ENCODE measurements at places on chromosomes 13 and 19.

- DNase-seq, result no peak
These were observed 10.0 kb downstream of the FCGBP start for GRCh38 chr19:39924389-39924788.

DNA sequence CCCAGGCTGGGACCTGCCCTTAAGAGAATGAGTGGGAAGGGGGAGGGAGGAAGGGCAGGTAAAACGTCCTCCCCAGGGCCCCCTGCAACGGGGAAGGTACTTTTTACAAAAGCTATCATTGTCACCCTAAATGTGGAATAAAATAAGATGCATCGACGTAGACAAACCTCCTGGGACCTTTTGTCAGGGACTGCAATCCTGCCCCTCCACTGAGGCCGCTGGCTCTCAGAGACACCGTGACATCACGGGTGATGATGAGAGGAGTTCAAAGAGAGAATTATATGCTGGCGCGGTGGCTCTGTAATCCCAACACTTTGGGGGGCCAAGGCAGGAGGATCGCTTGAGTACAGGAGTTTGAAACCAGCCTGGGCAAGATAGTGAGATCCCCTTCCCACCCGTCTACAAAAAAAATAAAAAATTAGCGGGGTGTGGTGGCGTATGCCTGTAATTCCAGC, 1.8 kb upstream of the MYBPC2 start:
- DNase-seq, result no peak

- no peak for DNase-seq
These were observed 151.3 kb downstream of the LMO7 start for GRCh38 chr13:75787249-75787928.

DNA sequence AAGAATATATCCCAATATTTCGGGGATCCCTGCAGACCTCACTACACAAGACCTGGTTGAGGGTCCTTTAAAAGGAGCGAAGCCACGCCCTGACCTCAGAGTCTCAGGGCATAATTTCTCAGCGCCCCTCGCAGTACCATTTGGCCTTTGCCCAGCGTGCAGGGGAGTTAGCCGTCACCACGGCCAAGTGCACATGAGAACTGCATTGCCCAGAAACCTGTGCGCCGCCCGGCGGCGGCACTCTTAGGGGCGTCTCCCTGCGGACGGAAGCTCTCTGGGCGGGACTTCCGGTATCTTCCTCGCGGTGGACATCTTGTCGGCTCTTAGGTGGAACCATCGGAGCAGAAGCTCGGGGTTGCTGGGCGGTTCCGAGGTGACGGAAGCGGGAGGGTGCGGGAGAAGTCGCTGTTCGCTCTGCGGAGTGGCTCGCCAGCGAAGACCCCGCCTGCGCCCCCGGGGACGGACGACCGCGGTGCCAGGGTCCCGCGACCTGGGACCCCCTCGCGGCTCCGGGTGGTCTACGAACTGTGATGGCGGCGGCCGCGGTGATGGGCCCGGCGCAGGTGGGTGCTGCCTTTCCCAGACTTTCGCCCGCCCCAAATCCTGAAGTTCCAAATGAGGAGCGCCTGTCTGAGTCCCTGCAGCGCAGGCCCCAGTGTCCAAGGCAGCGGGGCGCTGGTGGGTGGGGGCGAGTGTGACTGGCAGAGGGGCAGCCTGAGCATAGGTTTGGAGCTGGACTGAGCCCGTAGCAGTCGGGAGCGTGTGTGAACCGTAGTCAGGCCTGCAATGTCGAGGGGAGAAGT, at the start of gene ZNF134:
TSS of gene ZNF134 (plus strand) at position 302 of the 803 bp plus-strand sequence. CDS start 5,227 bp downstream, outside the sequence.
- peak; percentile 87 for DNase-seq

DNA sequence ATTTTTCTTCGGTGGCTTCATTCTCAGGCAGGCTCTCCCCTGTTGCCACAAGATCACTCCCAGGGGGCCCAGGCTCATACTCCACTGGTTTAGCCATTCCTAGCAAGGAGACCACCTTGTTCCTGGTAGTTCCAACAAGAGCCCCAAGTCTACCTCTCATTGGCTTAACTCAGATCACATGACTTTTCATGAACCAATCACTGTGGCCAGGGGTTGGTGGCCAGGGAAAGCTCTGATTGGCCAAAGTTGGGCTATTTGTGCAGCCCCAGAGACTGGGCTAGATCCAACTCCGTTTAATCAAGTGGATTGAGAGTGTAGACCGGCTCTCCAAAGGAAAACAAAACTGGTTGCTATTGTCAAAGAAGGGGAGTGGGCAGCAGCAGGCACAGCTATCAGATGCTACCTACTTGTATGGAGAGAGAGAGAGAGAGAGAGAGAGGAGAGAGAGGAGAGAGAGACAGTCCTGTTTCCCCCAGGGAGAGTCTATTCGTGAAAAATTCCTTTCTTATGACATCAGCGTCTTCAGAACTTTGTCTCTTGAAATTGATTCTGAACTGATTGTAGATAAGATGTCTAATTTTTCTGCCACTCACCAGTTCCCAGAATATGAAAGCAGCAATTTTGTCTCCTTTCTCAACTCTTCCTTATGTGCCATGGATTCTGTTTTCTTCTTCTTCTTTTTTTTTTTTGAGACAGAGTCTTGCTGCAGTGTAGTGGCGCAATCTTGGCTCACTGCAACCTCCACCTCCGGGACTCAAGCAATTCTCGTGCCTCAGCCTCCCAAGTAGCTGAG, 5.9 kb downstream of the CEACAM19 start:
- no peak for DNase-seq

GRCh38 chr13:33008946-33009722, 7.1 kb upstream of the KL start:
- no peak for DNase-seq

- peak; percentile 80 for DNase-seq
These were observed 722 bp upstream of the ICAM1 start for GRCh38 chr19:10270180-10270615.

- DNase-seq, result no peak
These were observed 26.7 kb downstream of the ZMYM2 start for GRCh38 chr13:19985219-19985556.

- no peak for DNase-seq
These were observed 463.7 kb upstream of the SGCG start for GRCh38 chr13:22717036-22717435.

DNA sequence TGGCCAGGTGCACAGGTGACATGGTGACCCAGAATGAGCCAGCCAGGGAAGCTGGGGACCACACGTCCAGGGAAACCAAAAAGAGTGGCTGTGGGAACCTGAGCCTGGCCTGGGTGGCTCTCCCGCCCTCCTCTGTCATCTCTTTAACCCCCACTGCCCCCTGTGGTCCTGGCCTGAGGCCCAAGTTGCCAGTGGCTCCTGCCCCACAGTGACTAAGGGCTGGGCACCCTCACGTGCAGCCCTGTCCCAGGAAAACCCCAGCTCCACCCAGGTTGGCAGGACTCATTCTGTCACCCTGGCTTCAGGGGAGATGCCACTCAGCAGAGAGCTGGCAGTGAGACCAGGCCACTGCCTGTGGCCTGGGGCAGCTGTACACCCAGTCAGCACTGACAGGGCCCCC, 30.6 kb upstream of the ISYNA1 start:
- no peak for DNase-seq

- no peak for DNase-seq
These were observed 429.4 kb downstream of the TBC1D4 start for GRCh38 chr13:75052616-75053015.

- DNase-seq, result no peak
These were observed 75.8 kb upstream of the FRY start for GRCh38 chr13:31955741-31956140.

- DNase-seq, result no peak
These were observed 41.7 kb downstream of the VWA8 start for GRCh38 chr13:41919031-41919740.

DNA sequence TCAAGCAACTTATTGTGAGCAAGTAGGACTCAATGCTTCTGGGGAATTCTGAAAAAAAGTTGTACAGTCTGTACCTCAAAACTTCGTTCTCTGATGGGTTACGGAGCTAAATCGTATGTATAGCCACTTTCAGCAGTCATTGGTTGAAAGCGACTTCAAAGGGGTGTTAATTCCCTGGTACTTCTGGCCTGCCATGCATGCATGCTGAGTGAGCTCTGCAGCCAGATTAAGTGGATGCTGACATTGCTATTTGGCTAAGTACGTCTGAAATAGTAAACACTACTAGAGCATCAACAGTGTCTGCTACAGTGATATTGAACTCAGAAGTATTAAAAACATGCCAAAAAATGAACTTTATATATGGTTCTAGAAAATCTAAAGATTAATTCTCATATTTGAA, 1183.1 kb upstream of the PCDH20 start:
- DNase-seq, result no peak

DNA sequence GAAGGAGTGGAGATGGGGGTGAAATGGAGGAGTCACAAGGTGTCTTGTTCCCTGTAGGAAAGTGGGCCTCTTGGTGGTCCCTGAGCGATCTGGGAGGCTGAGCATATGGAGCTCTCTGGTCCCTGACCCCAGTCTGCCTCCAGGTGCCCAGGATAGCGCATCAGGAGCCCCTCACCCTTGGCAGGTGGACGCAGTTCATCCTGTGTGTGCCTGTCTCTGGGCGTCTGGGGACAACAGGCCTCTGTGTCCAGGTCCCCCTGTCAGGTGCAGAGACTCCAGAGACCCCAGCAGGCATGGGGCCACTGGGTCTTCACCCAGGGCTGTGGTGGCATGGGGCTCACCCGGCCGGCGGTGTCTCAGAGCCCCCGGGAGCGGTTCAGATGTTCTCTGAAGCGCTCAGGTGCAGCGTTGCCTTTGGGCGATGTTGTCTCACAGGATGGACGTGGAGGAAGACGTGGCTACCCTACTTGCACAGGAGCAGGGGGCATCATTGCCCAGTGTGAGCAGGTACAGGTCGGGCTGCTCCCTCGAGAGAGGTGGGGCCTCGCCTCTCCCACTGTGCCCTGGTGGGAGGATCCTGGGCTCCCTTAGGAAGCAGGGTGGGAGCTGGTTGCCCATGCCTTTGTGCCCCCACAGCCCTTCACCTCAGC, 58.1 kb upstream of the TPM4 start:
- DNase-seq, result no peak

DNA sequence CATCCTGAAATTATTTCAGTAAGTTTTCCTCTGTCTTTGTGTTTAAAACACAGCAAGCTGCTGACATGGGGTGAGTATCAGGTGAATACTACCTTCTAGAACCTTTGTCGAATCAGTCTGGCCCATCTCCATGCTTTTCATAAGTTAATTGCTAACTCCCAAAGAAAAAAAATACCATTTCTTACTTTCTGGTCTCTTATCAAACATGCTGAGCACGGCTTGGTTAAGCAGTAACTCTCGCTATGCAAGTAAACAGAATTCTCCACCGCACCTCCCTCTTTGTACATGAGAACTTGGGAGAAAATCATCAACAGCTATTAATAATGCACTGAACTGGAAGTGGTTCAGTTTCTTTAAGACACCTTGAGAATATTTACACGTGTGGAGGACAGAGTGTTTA, 88.6 kb downstream of the FGF9 start:
- DNase-seq, result no peak

DNA sequence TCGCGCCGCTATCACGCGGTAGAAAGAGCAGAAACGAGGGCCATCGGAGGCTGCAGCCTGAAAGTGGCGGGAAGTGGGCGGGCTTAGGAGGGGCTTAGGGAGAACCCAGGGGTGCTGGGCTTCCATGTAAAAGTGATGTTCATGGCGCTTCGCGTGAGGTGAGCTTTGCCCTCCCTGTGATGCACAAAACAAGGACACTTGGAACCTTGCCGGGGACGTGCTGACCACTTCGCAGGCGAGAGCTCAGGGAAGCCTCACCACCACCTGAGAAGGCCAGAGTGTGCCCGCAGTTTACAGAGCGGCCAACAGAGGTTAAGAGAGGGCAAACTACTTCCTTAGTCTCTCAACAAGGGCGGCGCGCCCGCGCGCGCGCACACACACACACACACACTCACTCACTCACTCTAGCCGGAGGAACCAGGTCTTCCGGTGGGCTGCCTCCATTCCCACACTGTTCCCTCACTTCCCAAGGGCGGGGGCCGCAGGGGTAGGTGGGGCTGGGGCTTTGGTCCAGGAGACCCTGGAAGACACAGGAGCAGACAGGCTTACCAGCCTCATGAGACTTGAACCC, 651 bp downstream of the GAPDHS start:
- peak; percentile 63 for DNase-seq

DNA sequence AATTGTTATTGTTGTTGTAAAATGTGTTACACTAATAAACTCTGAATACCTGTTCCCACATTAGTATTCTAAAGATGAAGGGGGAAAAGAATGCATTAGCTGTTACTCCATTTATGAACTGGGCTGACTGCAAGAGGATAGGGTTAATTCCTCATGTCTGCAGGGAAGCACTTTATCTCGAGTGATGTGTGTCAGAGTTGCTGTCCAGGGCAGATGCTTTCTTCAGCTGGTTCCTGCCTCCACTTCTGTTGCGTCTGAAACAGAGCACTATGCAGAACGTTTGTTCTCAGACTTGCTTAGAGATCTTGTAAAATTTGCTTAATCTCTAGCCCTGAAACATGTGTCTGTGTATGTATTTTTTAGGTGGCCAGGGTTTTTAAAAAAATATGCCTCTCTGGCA, 318.8 kb downstream of the SPRY2 start:
- no peak for DNase-seq

- no peak for DNase-seq
These were observed 5.1 kb downstream of the NOTCH3 start for GRCh38 chr19:15195371-15196334.

DNA sequence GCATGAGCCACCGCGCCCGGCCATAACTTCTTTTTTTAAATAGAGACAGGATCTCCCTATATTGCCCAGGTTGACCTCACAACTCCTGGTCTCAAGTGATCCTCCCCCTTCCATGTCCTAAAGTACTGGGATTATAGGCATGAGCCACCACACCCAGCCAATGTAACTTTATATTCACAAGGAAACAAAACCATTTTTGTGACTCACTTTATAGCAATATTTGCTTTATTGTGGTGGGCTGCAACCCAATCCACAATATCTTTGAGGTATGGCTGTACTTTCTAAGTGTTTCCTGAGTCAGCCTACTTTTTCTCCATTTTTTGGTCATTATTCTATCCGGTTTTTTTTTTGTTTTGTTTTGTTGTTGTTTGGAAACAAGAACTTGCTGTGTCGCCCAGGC, 7.9 kb upstream of the ZIM3 start:
- no peak for DNase-seq

GRCh38 chr13:34578471-34578870, 363.6 kb upstream of the NBEA start:
- no peak for DNase-seq

DNA sequence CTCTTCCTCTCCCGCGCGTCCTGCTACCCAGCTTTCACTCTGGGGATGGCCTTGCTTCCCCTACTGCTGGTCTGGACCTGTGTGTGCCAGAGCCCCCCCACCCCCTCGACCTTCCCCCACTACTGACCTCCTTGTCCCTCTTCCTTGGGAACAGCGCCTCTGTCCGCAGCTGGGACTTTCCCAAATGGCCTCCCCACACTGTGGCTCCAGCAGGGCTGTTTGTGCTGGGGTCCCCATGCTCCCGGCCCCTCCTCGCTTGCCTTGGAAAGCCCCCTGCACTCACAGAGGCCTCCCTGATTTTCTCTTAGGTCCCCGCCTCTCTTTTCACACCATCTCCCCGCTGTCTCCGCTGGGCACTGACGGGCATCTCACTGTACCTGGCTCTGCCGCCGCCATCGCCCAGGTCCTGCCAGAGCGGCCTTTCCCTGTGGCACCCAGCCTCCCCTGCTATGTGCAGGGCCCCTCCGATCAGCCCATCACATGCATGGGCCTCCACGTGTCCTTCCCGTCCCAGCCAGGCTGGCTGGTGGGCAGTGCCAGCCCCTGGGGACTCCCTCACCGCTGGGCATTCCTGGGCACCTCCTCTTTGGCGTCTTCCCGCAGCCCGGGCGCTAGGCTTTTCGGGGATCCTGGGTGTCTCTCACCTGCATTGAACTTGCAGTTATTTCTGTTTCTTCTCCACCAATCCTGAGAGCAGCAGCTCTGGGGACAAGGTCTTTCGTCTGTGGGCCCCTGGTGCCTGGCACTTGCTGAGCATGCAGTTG, 118.7 kb downstream of the ATP11A start:
- no peak for DNase-seq

GRCh38 chr13:34942732-34943435, 814 bp downstream of the NBEA start:
- DNase-seq, result peak; percentile 8

All from CD4-positive, alpha-beta memory T cell (primary cell).